ENCODE measurements at places on chromosomes 5 and 9.

DNA sequence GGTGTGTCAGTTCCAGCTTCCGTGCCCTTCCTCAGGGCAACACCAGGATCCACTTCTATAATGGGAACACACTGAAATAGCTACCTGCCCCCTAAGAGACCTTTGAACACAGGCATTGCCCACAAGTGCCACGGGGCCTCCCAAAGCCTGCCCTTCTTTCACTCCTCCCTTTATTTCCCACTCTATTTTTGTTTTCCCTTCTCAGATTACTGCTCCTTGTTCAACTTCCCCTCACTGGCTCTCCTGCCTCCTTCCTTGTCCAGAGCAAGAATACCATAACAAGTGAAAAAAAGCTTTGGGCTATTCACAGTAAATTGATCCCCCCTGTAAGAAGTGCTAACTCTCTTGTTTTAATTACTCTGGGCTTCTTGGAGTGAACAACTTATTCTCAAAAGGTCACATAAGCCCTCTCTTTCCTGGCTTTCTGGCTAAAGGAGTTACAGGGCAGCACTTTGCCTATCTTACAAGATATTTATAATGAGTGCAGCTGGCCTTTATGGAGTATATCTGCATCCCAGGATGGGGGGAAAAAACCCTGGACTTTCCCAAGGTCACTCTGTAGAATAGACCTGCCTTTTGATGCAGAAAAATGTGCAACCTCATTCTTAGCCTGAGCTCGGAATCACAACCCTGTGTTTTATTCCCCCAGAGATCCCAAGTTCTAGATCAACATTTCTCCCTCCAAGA is 11.3 kb downstream of the CTXN3 start:
- no peak for DNase-seq

- no peak for DNase-seq
Measured at GRCh38 chr5:20294696-20295095, 306.7 kb upstream of the CDH18 start.

- no peak for DNase-seq
Measured at GRCh38 chr5:125503946-125504345, 757.5 kb upstream of the ZNF608 start.

DNA sequence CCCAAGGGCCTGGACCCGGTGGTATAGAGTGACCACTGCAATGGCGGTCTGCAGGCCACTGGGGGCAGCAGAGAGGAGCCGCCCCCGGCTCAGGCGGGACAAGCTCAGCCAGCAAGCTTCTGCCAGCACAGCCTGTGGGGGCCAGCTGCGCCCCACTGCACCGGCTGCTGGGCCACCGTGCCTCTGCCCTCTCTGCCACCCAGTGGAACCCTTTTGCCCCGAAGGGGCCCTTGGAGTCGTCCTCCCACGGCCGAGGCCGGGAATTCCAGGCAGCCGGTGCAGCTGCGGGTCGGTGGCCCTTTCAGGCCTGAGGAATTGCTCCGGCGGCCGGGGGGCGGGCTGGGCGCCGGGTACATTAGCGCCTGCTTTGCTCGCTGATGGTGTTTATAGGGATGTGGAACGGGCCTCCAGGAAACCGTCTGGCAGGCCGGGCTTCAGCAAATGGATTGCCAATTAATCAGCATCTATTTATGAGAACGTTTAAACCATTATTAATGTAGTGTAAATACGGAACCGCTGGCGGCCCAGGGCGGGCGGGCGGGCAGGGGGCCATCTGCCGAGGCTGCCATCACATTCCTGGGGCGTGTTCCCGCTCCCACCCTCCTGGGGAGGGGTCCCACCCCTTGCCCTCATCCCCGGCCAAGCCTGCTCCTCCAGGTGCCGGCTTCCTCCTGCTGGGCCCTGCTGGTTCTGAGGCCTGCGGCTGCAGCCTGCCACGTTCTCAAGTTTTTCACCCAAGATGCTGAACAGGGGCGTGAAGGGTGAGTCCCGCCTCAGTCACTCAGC is 127.4 kb downstream of the BARX1 start:
- peak; percentile 31 for DNase-seq

GRCh38 chr9:79185866-79186265 is 385.9 kb upstream of the TLE4 start:
- no peak for DNase-seq

GRCh38 chr5:3105172-3105571 is 353.7 kb upstream of the IRX2 start:
- DNase-seq: no peak

Measured in MCF 10A (cell line).